Stomach (tissue), 19 donors: ENCODE measurements at places on chromosomes 11 and 22. TPM values are rescaled to one million over a fixed set of nuclear protein-coding genes. Genes with fewer than 3 reads are reported as not detected.

DNA sequence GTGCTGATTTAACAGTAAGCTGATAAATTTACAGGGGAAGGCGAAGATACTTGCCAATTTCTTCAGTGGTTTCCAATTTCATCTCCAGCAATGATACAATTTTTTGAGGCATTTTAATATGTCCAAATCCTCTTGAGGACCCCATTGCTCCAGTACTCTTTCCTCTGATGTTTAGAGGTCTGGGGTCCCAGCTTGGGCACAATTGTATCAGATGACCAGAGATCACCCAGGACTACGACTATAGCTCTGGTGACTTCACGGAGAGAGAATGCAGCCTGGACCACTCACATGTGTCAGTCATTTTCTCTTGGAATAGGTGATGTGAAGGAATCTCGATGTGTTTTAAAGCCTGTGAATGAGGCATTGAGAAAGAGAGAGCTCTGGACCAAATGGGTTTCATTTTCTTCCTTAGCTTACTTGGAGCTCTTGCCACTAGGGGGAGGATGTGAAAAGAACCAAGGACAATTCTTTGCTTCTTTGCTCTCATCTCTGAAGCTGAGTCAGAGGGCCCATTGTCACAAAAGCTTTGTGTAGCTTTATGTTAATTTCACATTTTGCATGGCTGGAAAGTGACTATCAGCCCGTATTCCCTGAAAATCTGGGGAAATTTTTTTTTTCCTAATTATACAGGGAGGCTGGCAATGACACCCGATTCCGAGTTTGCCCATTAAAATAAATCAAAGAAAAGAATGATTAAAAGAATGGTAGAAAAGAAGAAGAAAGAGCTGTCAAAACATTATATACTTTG lies 6.7 kb upstream of the CCDC90B start:
- H3K27me3 ChIP-seq, result no peaks in the 10 kb centered on the region
- H3K27ac ChIP-seq, result no peak overlapping the region
- H3K36me3 ChIP-seq, result no peaks in the 10 kb centered on the region
- DNase-seq, result no peak
- peaks cover 9% of the 10 kb centered on the region for H3K4me1 ChIP-seq

DNA sequence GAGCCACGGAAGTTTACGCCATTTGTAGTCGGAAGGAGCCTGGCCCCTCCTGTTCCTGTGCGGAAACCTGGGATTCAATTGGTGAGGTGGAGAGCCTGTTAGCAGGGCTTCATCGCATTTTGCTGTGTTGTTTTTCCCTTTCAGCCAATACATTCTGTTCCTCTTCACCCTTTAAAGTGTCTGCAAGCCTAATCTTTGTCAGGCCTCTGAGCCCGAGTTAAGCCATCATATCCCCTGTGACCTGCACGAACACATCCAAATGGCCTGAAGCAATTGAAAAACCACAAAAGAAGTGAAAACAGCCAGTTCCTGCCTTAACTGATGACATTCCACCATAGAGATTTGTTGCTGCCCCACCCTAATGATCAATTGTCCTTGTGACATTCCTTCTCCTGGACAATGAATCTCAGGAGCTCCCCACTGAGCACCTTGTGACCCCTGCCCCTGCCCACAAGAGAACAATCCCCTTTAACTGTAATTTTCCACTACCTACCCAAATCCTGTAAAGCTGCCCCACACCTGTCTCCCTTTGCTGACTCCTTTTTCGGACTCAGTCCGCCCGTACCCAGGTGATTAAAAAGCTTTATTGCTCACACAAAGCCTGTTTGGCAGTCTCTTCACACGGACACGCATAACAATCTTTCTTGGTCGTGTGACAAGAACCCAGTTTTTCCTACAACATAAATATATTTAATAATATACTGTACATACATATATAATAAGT lies 37.1 kb upstream of the MMP12 start:
- H3K4me1 ChIP-seq, result no peaks in the 10 kb centered on the region
- no peaks in the 10 kb centered on the region for H3K27me3 ChIP-seq
- no peak overlapping the region for H3K27ac ChIP-seq
- DNase-seq, result no peak

GRCh38 chr22:31127181-31127772 lies 4.5 kb downstream of the INPP5J start:
- no peaks in the 10 kb centered on the region for H3K36me3 ChIP-seq
- no peak overlapping the region for H3K4me3 ChIP-seq
- peaks cover 19% of the 10 kb centered on the region for H3K4me1 ChIP-seq
- H3K27me3 ChIP-seq, result no peaks in the 10 kb centered on the region

- H3K27ac ChIP-seq, result peak overlapping the region; percentile 79
- DNase-seq, result peak; percentile 42
- H3K27me3 ChIP-seq, result no peaks in the 10 kb centered on the region
Observed at GRCh38 chr11:1158681-1159487, 1.1 kb downstream of the MUC5AC start.

DNA sequence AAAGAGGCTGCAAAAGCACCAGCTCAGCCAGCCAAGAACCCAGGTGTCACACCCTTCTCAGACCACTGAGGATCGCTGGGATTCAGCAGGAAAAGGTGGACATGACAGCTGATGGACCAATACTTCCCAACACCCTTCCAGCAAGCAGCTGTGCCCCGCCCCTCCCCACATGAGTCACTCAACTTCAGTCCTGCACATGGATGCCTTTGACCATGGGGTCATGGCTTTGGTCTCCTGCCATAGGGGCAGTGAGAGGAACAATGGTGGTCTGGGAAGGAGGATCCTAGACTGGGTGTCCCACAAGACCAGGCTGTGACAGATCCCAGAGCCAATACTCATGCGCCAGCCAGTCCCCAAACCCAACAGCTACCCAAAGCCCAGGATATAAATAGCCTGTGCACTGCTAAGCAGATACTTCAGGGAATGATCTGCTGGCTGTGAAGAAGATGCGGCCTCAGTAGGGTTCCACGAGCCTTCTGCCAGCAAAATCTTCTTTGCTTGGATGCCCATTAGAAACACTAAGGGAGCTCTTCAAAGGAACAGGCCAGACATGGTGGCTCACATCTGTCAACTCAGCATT lies 5.5 kb upstream of the RGL4 start:
- no peak overlapping the region for H3K4me3 ChIP-seq
- peak; percentile 28 for DNase-seq
- no peaks in the 10 kb centered on the region for H3K4me1 ChIP-seq
- H3K27me3 ChIP-seq, result no peaks in the 10 kb centered on the region
- H3K27ac ChIP-seq, result no peak overlapping the region
- peaks cover 7% of the 10 kb centered on the region for H3K36me3 ChIP-seq

GRCh38 chr11:74980634-74981033 lies 8.1 kb upstream of the NEU3 start:
- H3K4me3 ChIP-seq, result no peak overlapping the region
- DNase-seq, result no peak
- H3K4me1 ChIP-seq, result no peaks in the 10 kb centered on the region
- no peak overlapping the region for H3K27ac ChIP-seq
- peaks cover 8% of the 10 kb centered on the region for H3K36me3 ChIP-seq

DNA sequence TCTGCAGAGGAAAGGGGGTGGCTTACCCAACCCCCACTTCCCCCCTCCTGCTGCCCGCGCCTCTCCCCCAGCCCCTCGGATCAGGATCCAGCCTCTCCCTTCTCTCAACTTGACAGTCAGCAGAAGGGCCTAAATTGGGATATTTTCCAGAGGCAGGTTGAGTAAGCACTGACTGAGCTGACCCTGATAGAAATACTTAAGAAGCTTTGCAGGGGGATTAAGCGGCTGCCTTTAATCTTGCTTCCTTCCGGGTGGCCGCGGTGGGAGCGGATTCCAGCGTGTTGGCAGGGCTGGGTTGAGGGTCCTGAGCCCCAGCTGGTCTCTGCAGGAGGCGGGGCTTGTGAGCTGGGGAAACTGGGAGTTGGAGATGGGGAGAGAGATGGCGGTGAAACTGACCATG lies 445.2 kb downstream of the NTM start:
- no peaks in the 10 kb centered on the region for H3K36me3 ChIP-seq
- no peak overlapping the region for H3K4me3 ChIP-seq
- no peaks in the 10 kb centered on the region for H3K27me3 ChIP-seq
- no peak overlapping the region for H3K27ac ChIP-seq

DNA sequence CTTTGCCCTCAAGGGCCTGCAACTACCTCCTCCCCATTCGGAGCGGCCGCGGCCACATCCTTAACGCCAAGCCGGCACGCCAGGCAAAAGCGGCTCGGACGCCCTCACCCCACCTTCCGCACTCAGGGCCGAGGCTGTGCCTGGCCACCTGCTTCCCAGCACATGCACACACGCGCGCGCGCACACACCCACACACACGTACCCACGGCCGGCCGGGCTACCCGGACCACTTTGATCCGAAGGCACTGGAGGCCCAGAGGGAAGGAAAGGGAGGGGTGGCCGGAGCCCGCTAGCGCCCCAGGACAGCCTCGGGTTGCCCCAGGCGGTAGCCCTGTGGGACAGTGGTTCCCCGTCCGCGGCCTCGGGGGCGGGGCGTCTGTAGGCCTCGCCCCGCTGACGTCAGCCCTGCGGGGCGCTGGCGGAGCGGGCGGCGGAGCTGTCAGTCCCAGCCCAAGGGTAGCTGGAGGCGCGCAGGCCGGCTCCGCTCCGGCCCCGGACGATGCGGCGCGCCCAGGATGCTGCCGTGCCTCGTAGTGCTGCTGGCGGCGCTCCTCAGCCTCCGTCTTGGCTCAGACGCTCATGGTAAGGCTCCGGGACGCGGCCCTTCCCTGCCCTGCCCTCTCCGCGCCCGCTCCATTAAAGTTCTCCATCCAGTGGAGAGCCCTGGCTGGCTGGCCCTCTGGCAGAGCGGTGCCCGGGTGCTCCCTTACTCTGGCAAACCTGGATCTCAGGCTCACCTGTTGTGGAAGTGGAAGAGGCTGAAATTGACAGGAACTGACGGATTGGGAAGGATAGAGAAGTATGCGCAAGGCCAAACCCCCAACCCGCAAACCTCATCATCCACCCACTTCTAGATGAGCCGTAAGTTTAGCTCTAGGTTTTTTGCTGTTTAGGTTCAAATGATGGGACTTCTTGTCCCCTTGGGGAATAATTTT lies at the start of gene IL10RA:
Gene IL10RA (plus strand): TSS at position 442 of the 935 bp plus-strand sequence. CDS start 74 bp downstream, at position 516.
- no peaks in the 10 kb centered on the region for H3K36me3 ChIP-seq
- peak; percentile 95 for DNase-seq
- H3K27me3 ChIP-seq, result peaks cover 32% of the 10 kb centered on the region
- peak within 1 kb of the TSS; percentile 50 for H3K4me3 ChIP-seq

- DNase-seq, result no peak
- no peak overlapping the region for H3K4me3 ChIP-seq
- no peaks in the 10 kb centered on the region for H3K36me3 ChIP-seq
- H3K4me1 ChIP-seq, result no peaks in the 10 kb centered on the region
- no peaks in the 10 kb centered on the region for H3K27me3 ChIP-seq
Observed at GRCh38 chr11:119849872-119850271, 120.9 kb upstream of the NECTIN1 start.

DNA sequence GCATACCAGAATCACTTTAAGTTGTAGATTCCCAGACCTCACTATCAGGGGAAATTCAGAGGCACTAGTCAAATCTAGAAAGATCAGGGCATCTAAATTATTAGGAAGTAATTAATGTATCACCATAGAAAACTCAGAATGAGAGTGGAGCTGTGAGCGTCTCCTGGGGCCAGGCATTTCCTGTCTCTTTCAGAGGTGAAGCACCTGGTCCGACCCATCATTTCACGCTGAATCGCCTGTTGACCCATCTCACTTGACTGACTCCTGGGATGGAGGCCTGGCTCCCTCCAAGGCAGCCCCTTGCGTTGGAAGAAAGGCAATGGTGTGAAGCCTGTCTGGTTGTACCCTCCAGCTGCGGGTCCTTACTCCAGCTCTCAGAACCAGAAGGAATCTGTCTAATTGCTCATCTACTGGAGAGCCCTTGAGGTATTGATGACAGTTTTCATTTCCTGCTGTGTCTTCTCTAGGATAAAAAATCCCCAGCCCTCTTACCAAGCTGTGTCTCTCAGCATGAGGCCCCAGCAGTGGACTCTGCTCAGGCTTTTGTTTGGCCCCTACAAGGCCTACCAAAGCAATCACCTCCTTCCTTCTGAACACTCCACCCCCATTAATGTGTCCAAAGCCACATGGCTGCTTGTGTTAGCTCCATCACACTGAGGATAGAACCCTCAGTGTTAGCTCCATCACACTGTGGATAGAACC lies 93.2 kb upstream of the SYT13 start:
- H3K27me3 ChIP-seq, result peaks cover 4% of the 10 kb centered on the region
- no peak overlapping the region for H3K4me3 ChIP-seq
- no peak overlapping the region for H3K27ac ChIP-seq
- H3K4me1 ChIP-seq, result no peaks in the 10 kb centered on the region

DNA sequence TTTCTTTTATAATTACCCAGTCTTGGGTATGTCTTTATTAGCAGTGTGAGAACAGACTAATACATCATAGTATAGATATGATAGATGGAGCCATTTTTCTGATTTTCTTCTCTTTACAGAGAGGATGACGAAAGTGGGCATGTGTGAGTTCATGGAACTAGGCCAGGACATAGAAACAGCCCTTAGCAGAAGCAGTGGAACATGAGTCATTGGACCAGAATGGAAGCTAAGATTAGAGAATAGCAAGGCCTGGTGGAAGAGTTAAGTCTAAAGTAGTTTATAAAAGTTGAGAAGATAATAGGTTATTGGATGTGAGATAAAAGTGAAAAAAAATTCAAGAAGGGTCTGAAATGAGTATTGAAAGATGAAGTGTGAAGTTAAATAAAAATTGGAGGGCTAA lies 97.0 kb upstream of the MPPED2 start:
- H3K36me3 ChIP-seq, result no peaks in the 10 kb centered on the region
- DNase-seq, result no peak
- H3K4me1 ChIP-seq, result no peaks in the 10 kb centered on the region

- no peak overlapping the region for H3K27ac ChIP-seq
- peaks cover 26% of the 10 kb centered on the region for H3K4me1 ChIP-seq
- no peaks in the 10 kb centered on the region for H3K27me3 ChIP-seq
- peak; percentile 24 for DNase-seq
- no peak overlapping the region for H3K4me3 ChIP-seq
Observed at GRCh38 chr11:129989149-129989813, 13.4 kb downstream of the PRDM10 start.

DNA sequence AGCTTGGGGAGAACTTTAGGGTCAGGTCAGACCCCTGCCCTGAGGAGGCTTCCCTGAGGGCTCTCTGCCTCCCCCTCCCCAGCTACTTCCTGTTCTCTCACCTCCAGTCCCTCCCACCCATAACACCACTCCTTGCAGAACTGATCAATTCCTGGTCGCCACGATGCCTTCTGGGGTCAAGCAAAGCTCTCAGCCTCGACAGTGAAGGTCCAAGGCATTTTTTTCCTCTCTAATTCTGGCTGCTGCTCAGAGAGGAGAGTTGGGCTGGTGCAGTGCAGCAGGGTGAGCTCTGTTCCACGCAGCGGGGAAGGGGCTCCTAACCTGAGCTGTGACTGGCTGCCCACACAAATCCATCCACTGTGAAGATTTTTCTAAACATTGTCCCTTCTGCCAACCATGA lies 628.4 kb downstream of the BRD1 start:
- H3K27ac ChIP-seq, result no peak overlapping the region
- no peak for DNase-seq
- H3K27me3 ChIP-seq, result peaks cover 68% of the 10 kb centered on the region
- no peak overlapping the region for H3K4me3 ChIP-seq

- no peaks in the 10 kb centered on the region for H3K4me1 ChIP-seq
- H3K27ac ChIP-seq, result no peak overlapping the region
- H3K4me3 ChIP-seq, result no peak overlapping the region
- DNase-seq, result no peak
Observed at GRCh38 chr22:50089231-50089630, 575 bp upstream of the MOV10L1 start.

CARD10 gene
- total RNA-seq, result 120 TPM

ZFP91 gene
- total RNA-seq, result 30.7 TPM

CSTF3 gene
- 9.1 TPM for total RNA-seq

PRR33 gene
- not detected for total RNA-seq

PPFIBP2 gene
- 64.3 TPM for total RNA-seq

CLDN5 gene
- 50.1 TPM for total RNA-seq

OR52I2 gene
- total RNA-seq, result not detected

TMEM126A gene
- total RNA-seq, result 11.2 TPM
